NCI-H1694 (cell line): ENCODE measurements at places on chromosomes 16 and 17.
A peak's percentile ranks its signal among the peaks of the same experiment; 100 is the strongest.

DNA sequence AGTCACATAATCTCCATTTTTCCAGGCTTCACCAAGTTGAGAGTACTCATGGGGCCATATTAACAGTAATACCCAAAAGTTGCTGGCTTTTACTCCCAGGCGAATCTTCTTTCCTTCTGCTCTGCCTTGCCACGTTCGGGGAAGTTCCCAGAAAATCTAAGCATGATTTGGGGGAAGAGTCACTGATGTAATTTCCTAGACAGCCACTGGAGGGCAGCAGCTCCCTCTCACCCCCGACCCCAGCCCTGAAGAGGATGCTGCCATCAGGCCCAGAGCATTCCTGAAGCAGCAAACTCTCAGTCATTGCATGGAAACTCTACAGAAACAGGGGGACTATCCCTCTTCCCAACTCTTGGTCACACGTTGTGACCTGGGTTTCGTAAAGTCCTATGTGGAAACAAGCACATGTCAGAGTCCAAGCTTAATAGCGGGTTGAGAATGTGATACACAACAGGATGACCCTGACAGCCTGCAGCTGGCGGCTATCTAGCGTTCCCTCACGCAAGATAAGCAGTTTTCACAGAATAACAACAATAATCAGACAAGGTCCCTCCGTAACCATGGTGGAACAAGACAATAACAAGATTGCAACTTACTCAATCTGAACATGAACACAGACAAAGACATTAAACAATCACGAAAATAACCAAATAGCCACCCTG lies 43.8 kb upstream of the DHX40 start:
- DNase-seq, result peak; percentile 71

DNA sequence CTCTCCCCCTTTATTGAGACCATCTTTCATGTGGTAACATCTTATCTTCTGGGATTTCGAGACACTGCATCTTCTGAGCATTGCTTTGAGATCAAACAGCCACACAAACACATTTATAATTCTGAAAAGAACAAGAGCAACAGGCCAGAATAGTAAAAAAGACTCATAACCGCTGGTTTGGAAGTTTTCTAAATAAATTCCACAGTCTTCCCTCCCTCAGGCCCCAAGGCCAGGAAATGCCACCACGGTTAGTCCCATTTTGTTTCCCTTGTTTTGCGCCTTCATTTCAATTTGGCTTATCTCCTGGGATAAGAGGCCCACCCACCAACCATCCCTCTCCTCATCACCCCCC lies 25.3 kb downstream of the LITAF start:
- DNase-seq, result no peak

DNA sequence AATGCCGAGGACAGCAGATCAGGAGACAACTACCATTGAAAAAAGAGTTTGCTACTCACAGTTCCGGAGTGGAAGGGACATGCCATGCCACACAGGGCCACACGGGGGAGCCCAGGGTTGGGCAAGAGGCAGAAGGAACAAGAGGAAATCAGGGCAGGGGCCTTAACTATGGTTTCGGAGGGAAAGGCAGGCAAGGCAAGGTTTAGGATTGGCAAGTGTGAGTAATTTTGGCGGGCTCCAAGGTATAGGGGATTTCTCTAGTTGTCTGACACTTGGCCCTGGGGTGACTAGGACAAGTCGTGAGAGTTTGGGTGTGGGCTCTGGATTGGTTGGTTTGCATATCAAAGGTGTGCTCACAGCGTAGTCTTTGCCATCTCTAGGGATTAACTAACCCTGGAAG lies 27.0 kb upstream of the NTN1 start:
- peak; percentile 58 for DNase-seq

DNA sequence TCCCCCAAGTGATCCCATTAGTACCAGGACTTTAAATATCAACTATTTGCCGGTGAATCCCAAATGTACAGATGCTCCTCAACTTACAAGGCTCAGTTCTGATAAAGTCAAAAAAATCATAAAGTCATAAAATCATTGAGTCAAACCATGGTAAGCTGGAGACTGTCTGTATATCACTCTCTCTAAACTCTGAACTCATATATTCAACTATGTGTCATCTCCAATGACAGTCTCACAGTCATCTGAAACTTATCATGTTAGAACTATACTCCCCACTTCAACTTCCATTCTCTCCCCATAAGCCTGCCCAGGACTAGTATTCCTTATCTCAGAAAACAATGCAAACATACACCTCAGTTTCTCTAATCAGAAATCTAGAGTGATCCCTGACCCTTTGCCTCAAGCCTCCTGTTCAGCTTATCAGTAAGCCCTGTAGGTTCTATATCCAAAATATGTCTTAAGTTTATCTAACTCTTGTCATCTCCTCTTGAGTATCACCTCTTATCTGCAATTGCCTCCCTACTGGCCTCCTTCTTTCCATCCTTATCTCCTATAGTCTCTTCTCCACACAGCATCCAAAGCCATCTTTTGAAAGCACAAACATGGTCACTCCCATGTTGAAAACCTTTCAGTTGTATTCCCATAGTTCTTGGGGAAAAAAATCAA lies 55.0 kb downstream of the SSH2 start:
- DNase-seq, result no peak

DNA sequence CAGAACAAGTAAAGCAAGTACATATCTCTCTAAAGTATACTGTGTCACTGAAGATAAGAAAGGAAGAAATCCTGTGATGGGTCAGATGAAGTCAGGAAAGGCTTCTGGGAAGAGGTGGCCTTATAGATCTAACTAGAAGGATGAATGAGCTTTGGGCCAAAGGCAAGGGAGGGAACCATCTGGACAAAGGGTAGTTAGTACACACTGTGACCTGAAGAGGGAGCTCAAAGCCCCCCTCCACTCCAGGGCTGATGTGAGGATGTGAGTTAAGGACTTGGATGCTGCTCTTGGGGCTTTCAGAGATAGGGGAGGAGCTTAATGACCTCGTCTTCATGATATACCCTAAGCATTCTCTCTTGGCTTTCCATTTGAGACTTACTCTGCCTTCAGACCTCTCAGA lies 185.3 kb upstream of the CACNG3 start:
- no peak for DNase-seq

GRCh38 chr16:3068487-3068886 lies 3.0 kb downstream of the IL32 start:
- DNase-seq, result no peak

DNA sequence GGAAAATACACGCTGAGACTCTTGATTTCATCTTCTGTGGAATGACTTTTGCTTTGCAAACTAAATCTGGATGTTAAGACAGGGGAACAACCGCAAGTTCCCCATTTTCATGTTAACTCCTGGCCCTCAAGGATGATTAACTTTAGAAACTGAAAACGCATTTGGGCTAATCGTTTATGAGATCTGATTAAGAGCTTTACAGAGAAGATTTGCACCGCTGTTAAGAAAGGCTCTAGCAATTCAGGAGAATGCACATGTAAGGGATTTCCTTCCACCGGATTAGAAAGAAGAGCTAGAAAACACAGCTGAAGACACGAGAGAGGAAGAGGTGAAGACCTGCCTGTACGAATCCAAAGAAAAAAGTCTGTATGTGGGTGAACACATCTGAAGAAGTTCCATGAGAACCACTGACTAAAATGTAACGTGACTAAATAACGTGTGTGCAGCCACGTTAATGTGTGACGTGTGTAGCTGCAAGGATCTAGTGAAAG lies 106.4 kb downstream of the YPEL2 start:
- no peak for DNase-seq

- DNase-seq, result no peak
These were observed 4.4 kb downstream of the RNF166 start for GRCh38 chr16:88701581-88702370.

GRCh38 chr16:82379551-82379950 lies 209.5 kb upstream of the MPHOSPH6 start:
- no peak for DNase-seq

GRCh38 chr17:51479303-51479702 lies 219.0 kb downstream of the UTP18 start:
- no peak for DNase-seq

DNA sequence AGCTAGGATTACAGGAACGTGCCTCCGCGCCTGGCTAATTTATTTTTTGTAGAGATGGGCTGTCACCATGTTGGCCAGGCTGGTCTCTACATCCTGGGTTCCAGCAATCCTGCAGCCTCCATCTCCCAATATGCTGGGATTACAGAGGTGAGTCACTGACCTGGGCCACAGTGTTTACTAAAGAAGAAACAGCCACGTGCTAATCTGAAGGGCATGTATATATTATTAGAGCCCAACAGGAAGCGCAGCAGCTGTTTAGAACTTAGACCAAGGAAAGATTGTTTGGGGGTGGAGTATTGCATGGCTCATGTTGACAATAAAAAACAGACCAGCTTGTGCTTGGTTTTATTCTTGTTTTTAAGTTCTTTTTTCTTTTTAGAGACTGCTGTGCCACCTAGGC lies 60.2 kb downstream of the HAPSTR1 start:
- no peak for DNase-seq

- DNase-seq, result no peak
These were observed 10.4 kb downstream of the CMIP start for GRCh38 chr16:81455006-81455405.

DNA sequence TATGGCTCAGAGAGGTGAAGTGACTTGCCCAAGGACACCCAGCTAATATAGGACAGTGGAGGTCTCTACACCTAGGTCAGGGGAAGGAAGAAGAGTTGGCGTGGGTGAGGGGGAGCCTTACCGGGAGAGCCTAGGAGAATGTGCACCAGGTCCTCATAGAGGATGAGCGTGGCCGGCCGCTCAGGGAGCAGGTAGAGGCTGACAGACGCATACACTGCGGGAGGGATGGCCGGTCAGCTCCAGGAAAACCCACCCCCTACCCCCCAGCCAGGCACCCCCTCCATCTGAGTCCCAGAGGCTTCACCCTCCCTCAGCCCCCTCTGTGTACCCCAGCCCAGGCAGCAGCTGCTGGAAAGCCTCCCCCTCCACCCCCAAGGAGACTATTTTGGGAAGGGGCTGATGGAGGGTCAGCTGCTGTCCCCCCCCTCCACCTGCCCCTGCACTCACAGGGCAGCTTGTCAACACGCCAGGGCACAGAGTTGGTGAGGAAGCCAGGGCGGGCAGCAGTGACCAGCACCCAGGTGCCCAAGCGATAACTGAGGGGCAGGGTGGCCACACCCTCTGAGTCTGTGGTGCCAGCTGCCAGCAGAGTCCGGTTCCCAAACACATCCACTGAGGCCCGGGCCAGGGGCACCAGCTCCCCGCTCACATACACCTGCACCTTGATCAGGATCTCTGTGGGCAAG lies 4.1 kb downstream of the FAM171A2 start:
- DNase-seq, result no peak

GRCh38 chr16:88010968-88011483 lies 59.8 kb downstream of the BANP start:
- DNase-seq, result no peak

DNA sequence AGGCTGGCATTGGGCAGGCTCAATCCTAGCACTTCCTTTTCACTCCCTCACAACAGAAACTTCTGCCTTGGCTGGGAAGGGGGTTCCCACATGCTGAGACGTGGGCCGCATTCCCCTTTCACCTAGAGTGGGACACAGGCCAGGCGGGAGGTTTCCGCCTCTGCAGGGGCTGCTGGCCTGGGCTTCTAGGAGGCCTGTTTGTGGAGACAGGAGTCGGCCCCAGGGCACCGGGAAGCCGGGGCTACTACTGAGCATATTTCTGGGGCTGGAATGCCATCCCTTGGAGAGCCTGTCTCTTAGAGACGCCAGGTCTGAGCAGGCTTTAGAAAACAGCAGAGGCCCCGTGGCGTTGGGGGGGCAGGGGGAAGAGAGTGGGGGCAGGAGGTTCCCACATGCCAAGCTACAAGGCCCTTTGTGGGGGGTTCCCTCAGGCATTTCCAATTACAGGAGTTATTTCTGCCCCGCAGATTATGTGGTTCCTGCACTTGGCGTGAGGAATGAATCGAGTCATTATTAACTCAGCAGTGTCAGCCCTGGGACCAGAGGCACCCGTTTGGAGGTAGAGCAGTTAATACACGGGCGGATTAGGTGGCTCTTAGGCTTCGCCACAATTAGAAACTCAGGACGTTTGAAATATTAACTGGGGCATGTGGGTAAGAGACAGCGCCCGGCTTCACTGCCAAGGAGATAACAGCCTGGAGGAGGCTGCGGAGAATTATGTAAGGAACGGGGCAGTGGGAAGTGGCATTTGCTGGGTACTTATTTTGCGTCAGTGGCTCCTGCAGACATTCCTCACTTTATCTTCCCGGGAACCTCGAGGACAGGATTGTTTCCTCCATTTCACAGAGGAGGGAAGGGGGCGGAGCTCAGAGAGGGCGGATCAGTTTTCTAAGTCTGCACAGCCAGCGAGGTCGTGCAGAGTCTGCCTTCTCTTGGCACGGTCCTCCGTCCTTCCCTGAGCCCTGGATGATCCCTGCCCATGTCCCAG lies 162.5 kb downstream of the MAF start:
- DNase-seq, result no peak

DNA sequence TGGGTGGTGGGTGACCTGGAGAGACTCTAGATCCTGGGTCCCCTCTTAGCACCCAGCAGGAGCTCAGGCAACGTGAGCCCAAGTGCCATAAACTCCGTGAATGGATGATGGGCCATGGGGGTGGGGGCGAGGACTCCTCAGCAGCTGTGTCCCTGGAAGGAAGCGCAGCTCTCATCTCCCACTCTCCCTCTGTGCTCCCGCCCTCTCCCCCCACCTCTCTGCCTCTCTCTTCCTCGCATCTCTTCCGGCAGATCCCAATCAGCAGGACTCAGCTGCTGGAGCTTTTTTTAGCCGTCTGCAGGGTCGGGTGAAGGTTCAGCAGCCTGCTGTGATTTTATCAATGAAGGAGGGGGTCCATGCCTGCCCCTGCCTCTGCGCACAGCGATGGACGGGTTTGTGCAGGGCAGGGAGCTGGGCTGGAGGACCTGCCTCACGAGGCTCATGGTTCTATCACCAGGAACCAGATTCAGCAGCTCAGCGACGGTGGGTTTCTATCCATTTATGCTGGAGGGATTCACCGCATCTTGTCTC lies 8.3 kb downstream of the CCR7 start:
- no peak for DNase-seq

DNA sequence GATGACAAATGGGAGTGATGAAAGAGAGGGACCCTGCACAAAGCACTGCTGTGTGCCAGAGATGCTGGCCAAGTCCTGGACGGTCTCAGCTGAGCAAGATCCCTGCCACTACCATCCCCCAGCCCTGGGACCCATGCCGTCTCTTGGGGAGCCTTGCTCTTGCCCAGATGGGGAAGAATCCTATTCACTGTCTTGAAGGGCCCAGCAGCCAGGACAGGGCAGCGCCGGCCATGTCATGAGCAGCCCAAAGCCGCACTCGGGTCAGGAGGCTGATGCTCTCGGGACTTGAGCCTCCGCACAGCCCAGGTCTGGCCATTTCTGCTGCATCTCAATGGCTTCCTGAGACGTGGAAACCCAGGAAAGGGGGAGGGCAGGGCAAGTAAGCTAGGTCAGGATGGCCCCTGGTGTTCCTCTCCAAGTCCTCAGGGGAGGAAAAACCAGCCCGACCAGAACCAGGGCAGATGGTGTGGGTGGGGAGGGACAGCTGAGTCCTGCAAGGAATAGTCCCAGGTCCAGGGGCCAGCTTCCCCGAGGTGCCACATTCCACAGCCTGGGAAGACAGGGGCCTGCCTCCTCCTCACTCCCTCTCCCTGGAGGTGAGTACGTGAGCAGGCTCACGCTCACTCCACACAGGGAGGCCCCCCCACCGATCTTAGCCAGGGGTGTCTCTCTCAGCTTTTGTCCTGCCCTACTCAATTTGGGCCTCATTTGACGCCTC lies 7.8 kb upstream of the KRT19 start:
- no peak for DNase-seq
